Activated gamma-delta T cell treated with anti-CD3 and anti-CD28 coated beads, Interleukin-2, amount 50 U/mL, for 16 hours (primary cell): ENCODE measurements at places on chromosomes 3 and 15.
A peak's percentile ranks its signal among the peaks of the same experiment; 100 is the strongest.

DNA sequence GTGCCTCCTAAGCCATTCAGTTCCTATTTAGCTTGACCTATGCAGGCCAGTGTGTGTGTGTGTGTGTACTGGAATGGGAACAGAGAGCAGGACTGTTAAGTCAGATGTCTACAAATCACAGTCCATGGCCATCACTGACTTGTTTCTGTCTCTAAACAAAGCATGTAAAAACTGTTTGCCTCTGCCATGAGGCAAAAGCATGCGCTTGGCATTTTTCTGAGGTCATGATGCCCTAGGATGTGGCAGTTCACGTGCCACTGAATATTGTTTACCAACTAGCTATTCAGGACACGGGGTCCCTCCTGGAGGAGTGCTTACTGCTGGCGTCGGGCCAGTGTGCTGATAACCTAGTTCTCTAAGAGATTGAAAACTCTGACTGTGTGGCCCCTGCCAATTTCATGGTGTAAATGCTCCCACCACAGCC lies 8.2 kb upstream of the ATP13A3 start:
- no peak for DNase-seq

- DNase-seq, result no peak
Measured at GRCh38 chr3:183878071-183878470, 6.6 kb downstream of the PARL start.

DNA sequence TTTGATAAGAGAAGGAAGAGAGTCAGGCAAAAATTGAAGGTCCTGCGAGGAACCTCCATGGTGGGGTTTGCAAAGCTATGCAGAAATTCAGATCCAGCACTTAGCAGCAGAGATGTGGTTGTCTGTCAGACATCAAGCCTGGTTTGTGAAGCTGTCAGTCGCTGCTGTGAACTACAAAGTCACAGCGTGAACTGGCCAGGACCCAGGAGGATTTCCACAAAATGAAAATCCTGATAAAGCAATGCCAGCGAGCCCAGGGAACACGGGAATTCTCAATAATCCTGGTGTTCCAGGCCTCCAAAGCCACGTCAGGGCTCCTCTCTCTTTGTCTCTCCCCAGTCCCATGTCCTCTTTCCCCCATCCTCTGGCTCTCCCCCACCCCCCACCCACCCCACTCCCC lies 296.9 kb upstream of the GADL1 start:
- DNase-seq, result no peak

- DNase-seq, result no peak
Measured at GRCh38 chr3:70640481-70640880, 328.0 kb upstream of the MDFIC2 start.

DNA sequence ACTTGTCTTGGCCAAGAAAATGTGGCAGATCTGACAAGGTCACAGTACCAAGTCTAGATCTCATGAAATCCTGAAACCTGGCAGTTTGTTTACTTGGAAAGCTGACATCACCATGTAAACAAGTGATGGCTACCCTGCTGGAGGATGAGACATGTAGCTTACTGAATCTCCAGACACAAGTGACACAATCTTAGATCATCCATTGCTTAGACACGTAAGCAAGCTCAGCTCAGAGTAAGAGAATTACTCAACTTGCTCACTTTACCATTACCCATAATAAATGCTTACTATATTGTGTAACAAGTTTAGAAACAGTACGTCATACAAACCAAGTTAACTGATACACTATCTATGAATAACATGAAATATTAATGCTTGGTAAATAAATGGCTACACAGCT lies 263.8 kb downstream of the TBC1D5 start:
- no peak for DNase-seq

DNA sequence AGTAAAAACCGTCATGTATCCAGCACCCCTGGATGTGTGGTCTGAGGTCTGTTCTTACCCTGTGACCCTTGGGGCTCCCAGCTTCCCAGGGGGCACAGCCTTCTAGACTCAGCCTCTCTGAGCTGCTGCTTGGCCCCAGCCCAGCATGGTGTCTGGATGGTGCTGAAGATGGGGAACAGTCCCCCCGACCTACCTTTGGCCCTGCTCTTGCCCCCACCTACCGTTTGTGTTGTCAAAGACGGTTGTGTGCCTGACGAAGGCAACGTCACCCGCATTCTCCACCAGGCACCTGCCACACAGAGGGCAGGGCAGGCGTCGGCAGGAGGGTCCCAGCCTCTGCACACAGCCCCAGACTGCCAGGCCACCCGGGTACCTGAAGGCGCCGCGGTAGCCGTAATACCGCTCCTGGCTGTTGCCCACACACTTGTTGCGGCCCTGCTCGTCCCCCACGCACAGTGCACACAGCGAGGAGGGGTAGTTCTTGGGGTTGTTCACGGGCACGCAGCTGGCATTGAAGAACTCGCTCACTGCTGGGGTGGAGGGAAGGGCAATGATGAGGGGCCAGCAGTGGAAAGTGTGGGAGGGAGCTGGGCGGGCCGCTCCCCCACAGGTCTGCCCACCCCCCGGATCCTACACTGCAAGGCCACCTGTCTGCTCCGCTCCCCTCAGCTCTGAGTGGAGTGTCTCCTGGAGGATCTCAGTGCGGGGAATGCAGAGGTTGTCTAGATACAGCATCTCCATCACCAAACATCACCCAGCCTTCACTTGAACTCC lies 21.0 kb downstream of the MELTF start:
- DNase-seq, result no peak

DNA sequence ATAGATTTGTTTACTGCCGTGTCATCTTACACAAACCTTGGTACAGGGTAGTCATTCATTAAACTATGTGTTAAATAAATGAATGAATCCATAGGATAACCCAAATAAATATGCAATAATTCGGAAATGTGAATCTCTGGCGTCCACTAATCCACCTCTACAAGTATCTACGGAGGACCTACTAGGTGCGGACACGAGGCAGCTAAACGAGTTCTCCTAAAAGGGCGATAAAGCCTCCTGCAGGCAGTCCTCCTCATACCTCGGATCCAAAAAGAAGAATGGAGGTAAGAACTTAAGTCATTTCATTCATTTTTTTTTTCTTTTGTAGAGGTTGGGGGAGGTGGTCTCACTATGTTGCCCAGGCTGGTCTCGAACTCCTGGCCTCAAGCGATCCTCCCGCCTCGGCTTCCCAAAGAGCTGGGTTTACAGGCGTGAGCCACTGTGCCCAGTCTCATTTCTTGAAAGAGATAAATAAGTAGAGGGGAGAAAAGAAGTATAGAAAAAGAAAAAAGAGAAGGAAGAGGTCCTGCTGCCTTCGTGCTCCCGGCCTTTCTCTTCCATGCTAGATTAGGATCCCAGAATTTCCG lies 706 bp upstream of the RPL35A start:
- DNase-seq, result no peak

DNA sequence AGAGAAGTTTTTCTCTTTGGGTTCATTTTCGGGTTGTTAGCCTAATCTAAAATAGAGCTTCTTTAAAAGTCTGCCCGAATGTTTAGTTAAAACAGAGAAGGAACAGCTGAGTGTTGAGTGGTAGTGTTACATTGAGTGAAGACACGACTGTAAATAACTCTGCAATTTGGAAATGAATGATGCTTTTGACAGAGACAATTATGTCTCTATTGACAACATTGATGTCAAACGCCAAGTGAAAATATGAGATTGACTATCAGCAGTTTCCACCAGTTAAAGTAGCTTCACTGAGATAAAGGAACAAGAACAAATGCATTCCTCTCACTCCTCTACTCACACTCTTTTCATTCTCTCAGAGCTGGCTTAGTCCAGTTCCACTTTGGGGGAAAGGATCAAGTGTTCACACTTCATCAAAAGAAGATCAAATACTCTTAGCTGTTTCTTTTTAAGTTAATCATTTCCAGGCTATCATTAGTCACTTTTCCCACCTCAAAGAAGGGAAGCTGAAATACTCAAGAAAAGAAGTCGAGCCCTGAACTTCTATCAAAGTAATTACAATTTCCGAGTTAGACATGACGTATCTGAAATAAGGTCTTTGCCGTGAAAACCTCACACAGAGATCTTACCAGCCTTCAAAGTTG lies 399.1 kb upstream of the DPH6 start:
- no peak for DNase-seq

- DNase-seq, result no peak
Measured at GRCh38 chr3:64908251-64908685, 220.5 kb upstream of the ADAMTS9 start.

- no peak for DNase-seq
Measured at GRCh38 chr3:18247139-18247695, 177.9 kb downstream of the SATB1 start.

DNA sequence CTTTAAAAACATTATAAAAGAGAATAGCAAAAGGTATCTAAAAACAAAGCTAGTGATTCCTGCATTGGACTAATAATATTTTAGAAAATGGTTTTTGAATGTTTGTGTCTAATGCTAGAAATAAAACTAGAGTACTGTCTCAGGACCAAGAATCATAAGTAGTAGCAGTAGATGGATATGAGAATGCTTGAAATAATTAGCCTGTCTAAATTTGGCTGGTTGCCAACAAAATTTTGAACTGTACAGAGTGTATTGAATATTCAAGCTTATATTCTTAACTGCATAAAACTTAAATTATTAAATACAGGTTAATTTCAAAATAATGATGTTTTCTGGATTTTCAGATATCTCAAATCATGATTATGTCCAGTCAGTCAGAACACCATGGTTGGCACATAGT lies 14.0 kb downstream of the ABHD5 start:
- no peak for DNase-seq

GRCh38 chr15:22227411-22228100 lies 147.2 kb downstream of the OR4M2 start:
- DNase-seq, result no peak

DNA sequence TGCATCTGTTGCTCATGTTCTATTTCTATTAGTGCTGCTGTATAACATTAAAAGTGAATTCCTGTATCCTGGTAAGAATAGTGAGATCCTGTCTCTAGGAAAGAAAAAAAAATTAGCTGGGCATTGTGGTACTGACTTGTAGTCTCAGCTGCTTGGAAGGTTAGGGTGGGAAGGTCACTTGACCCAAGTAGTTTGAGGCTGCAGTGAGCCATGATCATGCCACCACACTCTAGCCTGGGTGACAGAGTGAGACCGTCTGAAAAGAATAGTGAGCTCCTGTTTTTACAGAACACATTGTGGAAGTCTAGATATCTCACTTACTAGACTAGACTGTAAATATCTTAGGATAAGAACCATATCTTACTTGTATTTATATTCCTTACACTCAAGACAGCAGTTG lies 4.6 kb downstream of the ATP11B start:
- DNase-seq, result no peak

DNA sequence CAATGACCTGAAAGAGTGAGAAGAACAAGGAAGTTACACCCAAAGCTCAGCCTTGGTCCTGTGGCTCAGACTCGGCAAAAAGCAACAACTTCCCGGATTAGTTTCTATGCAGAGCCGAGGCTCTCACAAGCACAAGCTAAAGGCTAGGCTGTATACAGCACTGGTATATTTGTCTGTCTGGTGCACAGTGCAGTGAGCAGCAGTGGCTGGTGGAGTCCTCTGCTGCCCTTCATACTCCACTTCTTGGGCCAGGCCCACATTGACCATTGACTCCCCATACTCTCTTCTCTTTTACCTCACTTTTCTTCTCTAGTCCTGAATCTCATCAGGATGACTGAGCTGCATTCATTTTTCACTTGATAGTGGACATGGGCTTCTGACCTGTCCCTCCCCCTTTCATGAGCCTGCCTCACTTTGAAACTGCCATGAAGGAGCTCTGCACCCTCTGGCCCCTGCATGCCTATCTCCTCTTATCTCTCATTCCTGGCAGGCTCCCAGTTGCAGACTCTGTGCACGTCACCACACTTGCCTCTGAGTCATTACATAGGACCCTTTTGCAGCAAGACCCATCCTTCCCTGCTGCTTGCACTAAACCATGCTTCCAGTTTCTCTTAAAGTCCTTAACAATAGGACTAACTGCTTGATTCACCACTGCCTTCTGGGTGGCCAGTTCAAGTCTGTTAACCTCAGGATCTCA lies 379.3 kb downstream of the NTRK3 start:
- no peak for DNase-seq

- DNase-seq, result no peak
Measured at GRCh38 chr15:40430271-40430805, 10.4 kb upstream of the BAHD1 start.

- no peak for DNase-seq
Measured at GRCh38 chr3:169627789-169628188, 35.7 kb downstream of the MECOM start.

GRCh38 chr3:133269393-133269792 lies 130.5 kb upstream of the BFSP2 start:
- DNase-seq, result no peak

DNA sequence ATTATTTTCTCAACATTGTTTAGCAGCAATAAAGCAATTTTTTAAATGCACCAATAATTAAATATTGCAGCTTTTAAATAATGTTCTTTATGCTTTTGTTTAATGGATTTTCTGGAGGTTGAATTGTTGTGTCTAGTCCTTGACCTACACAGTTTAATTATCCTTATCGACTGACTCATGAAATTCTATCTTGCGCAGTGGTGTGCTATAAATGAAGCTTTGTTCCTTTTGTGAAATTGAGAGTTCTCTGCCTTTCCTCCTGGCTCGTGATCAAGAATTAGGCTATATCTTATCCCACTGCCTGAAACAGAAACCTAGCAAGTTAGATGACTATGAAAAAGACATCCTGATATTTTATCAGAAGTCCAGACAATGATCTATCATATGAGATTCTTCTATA lies 37.0 kb upstream of the PIK3R4 start:
- no peak for DNase-seq

GRCh38 chr3:112619295-112619694 lies 21.6 kb downstream of the CCDC80 start:
- DNase-seq, result no peak

DNA sequence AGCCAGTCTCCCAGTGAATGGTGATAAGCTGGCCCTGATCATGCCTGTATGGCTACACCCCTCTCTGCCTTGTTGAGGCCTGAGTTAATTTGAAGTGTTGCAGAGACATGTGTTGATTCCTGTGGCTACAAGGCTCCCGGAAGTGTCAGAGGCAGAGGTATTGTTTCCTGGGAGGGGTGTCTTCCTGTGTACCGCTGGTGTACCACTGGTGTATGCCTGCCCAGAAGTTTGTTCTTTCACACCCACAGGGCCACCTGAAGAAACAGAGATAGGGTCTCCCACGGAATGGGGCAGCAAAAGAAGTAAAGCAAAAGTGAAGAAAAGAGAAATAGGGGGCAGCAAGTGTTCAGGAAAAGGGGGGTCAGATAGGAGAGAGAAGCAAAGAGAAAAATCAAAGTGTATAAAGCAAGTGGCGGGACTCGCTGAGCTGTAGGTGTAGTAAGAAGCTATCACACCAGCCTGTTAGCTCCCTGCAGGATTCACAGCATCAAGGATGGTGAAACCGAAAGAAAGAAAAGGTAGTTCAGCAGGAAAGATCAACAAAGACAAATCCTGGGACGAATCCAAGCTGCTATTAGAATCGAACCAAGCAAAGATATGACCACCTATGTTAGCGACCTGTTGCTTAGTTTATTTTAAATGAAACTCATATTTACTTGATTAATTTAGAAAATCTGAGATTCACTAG lies 36.6 kb upstream of the CD47 start:
- peak; percentile 33 for DNase-seq
